ENCODE measurements at places on chromosomes 3 and 15.

GRCh38 chr3:94130690-94131089 is 67.8 kb downstream of the NSUN3 start:
- no peak for DNase-seq

- DNase-seq, result no peak
These were observed 106.2 kb upstream of the THBS1 start for GRCh38 chr15:39474657-39475056.

GRCh38 chr3:78762121-78762520 is 1005.7 kb downstream of the ROBO1 start:
- peak; percentile 16 for DNase-seq

- no peak for DNase-seq
These were observed 405.8 kb upstream of the ADAMTS9 start for GRCh38 chr3:65093641-65094040.

DNA sequence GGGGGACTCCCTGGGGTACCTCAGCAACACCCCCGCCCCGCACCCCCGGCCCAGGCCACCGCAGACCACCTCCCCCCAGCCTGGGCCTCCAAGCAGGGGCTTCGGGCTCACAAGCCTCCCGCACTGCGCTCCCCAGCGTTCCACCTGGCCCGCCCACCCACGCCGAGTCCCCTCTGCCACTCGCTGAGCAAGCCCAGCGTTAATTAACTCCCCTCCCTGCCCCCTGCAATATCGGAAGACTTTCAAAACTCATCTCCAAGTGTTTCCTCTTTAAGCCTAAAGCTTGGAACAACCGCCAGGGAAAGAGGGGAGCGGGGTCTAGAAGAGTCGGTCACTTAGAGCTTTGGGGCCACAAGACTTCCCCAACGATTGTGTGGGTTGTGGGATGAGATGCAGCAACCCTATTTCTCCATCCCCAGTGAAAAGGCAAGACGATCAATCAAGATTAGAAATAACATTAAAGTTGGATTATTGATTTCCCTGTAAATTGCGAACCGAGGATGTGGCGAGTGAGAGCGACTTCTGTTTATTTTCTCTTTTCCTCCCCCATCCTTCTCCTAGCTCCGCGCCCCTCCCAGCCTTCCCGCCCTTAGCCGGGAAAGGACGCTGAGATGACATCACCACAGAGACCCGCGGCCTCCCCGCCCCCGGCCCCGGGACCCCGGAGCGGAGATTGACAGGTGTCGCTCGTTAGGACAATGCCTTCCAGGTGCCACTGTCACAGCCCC is 30.2 kb downstream of the NR2F2 start:
- DNase-seq, result no peak

DNA sequence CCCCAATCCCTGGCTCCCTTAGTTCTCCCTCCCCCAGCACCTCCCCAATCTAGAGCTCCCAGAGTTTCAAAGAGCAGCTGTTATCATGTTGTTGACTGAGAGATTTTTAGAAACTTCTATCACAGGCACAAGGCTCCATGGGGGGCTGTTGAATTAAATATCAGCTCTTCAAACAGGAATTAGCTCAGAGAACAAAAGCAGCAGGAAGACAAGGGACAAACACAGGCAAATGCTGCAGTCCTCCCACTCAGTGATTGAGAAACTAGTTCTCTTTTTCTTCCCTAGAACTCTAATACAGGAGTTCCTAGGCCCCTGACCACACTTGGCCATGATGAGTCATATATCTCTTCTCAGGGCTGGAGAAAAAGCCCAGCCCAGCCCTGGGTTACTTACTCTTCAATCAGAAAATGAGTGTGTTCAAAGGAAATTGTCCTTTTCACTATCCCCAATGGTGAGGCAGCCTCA is 262.1 kb downstream of the IGSF11 start:
- no peak for DNase-seq

DNA sequence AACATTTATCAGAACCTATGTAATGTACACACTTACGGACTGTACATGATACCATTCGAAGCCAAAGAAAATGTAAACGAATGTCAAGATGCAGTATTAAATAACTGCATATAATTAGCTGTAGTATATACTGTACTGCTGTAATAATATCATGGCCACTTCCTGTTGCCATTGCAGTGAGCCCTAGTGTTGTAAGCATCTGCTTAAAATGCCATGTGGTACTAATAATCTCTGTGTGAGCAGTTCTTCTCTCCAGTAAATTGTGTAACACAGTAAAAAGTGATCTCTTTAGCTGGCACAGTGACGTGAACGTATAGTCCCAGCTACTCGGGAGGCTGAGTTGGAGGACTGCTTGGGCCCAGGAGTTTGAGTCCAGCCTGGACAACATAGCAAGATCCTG is 8.6 kb downstream of the SPG11 start:
- DNase-seq, result peak; percentile 89

GRCh38 chr3:61060411-61060861 is 190.8 kb downstream of the FHIT start:
- DNase-seq, result no peak

DNA sequence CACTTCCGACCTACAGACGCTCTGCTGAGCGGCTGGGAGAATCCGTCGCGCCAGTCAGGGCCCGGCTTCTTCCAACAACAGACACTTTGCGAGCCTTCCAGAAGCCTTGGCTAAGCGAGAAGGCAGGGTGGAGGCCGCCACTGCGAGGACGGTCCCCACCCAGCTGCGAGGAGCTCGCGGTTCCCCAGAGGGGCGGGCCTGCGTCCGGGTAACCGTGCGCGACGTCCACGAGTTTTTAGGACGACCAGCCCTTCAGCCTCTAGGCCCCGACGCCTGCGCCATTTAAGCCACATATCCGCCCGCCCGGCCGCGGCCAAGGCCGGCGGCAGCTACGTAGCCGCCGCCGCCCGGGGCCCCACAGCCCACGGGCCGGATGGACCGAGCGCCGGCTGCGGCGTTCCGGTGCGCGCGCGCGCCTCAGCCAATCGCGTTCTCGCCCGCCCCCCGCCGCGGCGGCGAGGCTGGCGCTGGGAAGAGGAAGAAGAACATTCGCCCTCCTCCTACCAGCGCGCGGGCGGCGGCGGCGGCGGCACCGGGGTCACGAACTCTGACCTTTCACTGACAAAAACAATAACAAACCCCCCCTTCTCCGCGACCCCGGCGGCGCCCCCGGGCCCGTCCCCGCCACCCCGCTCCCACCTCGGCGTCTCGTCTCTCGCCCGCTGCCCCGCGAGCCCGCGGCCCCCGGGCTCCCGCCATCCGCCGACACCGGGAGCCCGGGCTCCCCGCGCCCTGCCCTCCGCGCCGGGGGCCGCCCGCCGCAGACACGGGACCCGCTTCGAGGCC is at the start of gene NR2C2:
NR2C2 (plus strand) TSS at position 484 of the 786 bp plus-strand sequence. CDS start 56,332 bp downstream, outside the sequence.
- peak; percentile 75 for DNase-seq

- DNase-seq, result peak; percentile 21
These were observed 130.4 kb downstream of the SUCLG2 start for GRCh38 chr3:67524046-67524445.

- DNase-seq, result no peak
These were observed 29.3 kb downstream of the EPHA6 start for GRCh38 chr3:96843505-96844203.

GRCh38 chr3:14774431-14774830 is 44.3 kb upstream of the FGD5 start:
- no peak for DNase-seq

DNA sequence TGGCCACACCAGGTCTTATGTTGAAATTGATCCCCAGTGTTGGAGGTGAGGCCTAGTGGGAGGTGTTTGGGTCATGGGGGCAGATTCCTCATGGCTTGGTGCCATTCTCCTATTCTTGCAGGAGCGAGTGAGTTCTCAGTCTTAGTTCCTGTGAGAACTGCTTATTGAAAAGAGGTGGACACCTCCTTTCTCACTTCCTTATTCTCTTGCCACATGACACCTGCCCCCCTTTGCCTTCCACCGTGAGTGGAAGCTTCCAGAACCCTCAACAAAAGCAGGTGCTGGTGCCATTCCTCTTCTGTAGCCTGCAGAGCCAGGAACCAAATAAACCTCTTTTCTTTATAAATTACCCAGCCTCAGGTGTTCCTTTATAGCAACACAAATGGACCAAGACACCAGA is 318.1 kb upstream of the MCTP2 start:
- DNase-seq, result no peak

DNA sequence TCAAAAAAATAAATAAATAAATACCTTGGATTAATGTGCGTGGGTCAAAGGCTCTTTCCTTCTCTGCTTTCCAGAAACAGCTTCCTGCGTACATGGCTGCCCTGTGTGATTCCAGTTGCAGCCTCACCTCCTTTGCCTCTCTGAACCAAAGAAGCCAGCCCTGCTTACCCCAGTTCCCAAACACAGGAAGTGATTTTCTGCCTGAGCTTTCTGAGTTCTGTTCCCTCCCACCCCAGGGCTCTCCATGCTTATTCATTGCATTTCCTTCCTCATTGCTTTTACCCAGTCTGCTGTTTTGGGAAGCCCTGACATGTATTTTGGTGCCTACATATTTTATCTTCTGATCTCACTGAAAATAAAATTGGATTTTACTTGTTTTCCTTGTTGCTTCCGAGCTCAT is 15.4 kb downstream of the ZSCAN2 start:
- DNase-seq, result no peak

DNA sequence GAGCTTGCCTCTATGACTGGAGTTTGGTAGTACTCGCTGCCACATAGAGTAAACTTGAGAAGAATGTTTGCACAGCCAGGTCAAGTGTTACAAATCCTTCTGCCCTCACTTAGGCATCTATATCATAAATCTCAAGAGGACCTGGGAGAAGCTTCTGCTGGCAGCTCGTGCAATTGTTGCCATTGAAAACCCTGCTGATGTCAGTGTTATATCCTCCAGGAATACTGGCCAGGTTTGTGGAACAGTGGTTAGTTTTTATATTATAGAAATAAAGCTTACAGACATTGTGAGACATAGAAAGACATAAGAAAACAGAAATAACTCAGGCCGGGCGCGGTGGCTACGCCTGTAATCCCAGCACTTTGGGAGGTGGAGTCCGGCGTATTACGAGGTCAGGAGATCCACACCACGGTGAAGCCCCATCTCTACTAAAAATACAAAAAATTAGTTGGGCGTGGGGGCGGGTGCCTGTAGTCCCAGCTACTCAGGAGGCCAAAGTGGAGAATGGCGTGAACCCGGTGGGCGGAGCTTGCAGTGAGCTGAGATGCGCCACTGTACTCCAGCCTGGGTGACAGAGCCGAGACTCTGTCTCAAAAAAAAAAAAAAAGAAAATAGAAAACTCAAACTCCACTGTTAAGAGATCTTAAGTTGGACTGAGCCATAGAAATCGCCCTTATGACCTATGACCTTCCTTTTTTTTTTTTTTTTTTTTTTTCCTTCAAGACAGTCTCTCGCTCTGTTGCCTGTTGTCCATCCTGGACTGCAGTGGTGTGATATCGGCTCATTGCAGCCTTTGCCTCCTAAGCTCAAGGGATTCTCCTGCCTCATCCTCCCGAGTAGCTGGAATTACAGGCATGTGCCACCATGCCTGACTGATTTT is 2.2 kb downstream of the RPSA start:
- no peak for DNase-seq

- peak; percentile 55 for DNase-seq
These were observed 133.1 kb downstream of the SMAD6 start for GRCh38 chr15:66834881-66835878.

GRCh38 chr3:11562277-11562881 is 81.3 kb downstream of the VGLL4 start:
- DNase-seq, result no peak

- DNase-seq, result no peak
These were observed 627.6 kb downstream of the MCTP2 start for GRCh38 chr15:94858920-94859319.

DNA sequence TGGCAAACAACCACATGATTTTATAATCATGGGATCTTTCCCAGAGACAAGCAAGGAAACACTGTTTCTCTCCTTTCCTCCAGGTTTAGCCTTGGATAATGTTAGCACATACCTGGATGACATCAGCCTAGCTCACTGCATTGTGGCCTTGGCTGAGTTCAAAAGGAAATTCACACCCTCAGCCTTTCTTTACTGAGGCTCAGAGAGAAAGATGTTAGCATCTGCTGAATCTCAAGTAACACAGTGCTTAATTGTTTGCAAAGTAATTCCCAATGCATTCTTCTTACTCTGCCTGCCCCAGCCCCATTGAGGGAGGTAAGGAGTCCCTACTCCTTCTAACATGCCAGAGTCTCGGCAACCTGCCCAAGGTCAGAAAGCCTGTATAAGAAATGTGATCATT is 432.2 kb upstream of the LMCD1 start:
- no peak for DNase-seq

GRCh38 chr3:70249509-70250160 is 62.8 kb downstream of the MDFIC2 start:
- DNase-seq, result peak; percentile 5

DNA sequence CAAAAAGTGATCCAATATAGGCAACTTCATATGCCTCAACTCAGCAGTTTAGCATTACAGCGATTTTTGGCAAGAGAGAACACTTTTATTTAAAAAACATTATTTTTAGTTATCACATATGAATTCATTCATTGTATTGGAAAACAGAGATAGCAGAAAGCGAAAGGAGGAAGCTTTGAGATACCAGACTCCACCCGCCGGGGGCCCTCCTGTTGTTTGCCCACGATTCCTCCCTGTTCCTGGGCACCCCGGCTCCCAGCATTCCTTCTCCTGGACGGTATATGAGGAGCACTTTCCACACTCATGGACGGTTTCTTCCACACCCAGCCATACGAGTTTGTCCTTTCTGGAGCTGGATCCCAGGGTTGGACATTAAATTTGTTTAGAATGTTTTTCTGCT is 18.2 kb downstream of the APBA2 start:
- DNase-seq, result no peak

GRCh38 chr15:60932051-60932915 is 296.8 kb downstream of the RORA start:
- DNase-seq, result peak; percentile 82

- no peak for DNase-seq
These were observed 1.2 kb downstream of the CACNA2D2 start for GRCh38 chr3:50502225-50502583.

GRCh38 chr3:31614162-31614921 is 81.6 kb downstream of the STT3B start:
- DNase-seq, result no peak

GRCh38 chr3:189508784-189509501 is 122.2 kb upstream of the TP63 start:
- DNase-seq, result peak; percentile 28

GRCh38 chr3:127625821-127626220 is 3.2 kb upstream of the PODXL2 start:
- no peak for DNase-seq
